Fibroblast of skin of abdomen (primary cell): ENCODE measurements at places on chromosomes 6 and 20.

DNA sequence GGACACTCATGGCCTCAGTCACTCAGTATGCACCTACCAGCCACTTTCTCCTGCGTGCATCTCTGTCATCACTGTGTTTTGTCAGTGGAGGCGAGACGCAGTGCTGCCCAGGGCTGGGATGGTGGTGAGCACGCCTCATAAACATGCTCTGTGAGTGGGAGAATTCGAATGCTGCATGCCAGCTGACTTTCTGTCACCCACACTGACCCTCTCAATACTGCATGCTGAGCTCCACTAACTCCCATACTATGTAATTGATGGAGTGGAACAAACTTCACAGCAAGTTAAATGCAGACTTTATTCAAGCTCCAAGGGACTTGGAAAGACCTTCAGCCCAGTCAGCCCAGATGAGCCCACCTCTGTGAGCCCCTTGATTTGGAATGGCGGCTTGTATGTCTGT is 22.7 kb upstream of the GGTLC1 start:
- no peak for DNase-seq

DNA sequence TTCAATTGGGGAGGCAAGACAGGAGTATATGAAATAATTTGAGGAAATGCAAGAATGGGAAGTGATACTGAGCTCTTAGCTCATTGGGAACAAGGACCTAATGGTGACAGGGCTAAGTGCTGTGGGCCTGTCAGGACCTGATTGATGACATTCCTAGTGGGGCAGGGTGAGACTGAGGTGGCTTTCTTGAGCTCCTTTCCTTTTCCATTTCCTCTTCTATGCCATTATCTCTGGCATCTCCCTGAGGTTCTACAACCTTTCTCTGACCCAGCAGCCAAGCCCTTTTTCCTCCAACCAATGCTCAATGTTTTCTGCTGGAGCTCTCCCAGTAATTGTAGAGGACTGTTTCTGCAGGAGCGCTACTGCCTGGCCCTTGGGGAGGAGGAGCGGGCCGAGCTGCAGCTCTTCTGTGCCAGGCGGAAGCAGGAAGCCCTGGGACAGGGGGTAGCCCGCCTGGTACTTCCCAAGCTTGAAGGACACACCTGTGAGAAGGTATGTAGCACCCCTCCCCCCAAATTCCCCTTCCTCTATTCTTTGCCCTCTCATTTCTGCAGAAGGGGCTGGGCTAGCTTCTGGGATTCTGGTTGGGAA is 2.8 kb upstream of the TOMM6 start:
- DNase-seq: no peak

GRCh38 chr6:116764961-116765841 is at the start of gene FAM162B:
Gene FAM162B, minus strand, starts transcription at chr6:116765719. Its CDS starts 143 bp downstream, at chr6:116765576.
- DNase-seq: peak; percentile 11

DNA sequence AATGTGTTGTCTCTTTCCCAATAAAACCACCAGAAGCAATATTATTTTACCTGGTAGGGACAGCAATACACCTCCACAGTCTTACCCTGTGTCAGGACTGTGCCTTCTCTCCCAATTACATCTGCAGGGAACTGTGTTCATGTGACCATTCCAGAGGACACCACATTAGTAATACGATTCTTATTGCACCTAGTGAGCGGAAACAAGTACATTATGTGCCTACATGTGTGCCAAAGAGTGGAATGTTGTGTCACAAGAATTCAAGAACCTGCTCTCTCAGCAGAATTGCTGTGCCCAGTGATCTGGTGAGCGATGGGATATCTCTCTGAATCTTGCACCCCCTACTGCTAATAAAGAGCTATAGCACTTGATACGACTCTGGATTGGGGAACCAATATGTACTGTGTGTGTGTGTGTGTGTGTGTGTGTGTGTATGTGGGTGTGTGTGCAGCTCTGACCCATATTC is 57.4 kb upstream of the FOXC1 start:
- DNase-seq: peak; percentile 20

DNA sequence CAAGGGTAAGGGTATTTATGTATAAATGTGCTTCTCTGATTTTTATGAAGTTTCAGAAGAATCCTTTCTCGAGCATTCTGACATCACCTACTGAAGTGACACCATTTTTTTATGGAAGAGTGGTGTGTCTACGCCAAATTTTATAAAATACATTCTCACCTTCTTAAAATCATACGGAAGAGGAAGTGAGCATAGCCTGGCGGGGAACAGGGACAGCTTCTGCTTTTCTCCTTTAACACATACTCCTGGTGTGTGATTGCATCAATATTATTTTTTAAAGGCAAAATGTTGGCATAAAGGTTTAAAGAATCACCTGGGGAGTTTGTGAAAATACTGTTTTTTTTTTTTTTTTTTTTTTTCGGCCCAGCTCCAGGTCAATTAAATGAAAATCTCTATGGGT is 733.6 kb upstream of the MAN1A1 start:
- DNase-seq: no peak

DNA sequence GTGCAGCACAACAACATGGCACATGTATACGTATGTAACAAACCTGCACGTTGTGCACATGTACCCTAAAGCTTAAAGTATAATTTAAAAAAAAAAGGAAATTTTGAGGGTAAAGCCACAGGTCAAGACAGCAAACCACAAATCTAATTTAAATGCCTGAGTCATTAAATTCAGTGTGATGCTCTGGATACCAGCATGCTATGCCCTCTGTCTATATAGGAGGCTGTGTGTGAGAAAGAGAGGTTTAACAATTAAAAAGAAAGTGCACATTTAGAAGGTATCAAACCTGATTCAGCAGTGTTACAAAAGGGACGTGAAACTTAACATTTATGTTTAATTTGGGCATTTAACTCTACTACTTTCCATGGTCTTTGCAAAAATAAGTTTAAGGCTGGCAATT is 276.3 kb downstream of the ADGRB3 start:
- DNase-seq: no peak

GRCh38 chr6:143248359-143248758 is 187.7 kb downstream of the AIG1 start:
- no peak for DNase-seq

DNA sequence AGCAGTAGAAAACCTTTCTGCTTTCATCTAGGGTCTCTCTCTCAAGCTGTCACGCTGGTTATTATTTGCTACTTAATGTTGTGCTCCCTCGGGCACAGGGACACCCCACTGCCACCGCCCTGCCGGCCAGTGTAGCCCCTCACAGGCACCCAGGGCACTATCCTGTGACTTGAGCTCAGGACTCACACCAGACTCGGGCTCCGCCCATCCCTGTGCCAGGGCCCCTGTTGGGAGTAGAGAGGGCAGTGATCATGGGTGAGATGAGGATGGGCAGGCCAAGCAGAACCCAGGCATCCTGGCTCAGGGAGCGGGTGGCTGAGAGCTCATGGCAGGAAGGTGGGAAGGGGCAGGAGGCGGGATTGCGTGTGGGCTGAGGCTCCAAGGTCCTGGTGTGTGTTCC is 371.9 kb downstream of the ZFAND3 start:
- DNase-seq: no peak

GRCh38 chr20:24995741-24996448 is 3.3 kb upstream of the APMAP start:
- DNase-seq: no peak

GRCh38 chr20:45857882-45858216 is 435 bp downstream of the ZSWIM3 start:
- no peak for DNase-seq

DNA sequence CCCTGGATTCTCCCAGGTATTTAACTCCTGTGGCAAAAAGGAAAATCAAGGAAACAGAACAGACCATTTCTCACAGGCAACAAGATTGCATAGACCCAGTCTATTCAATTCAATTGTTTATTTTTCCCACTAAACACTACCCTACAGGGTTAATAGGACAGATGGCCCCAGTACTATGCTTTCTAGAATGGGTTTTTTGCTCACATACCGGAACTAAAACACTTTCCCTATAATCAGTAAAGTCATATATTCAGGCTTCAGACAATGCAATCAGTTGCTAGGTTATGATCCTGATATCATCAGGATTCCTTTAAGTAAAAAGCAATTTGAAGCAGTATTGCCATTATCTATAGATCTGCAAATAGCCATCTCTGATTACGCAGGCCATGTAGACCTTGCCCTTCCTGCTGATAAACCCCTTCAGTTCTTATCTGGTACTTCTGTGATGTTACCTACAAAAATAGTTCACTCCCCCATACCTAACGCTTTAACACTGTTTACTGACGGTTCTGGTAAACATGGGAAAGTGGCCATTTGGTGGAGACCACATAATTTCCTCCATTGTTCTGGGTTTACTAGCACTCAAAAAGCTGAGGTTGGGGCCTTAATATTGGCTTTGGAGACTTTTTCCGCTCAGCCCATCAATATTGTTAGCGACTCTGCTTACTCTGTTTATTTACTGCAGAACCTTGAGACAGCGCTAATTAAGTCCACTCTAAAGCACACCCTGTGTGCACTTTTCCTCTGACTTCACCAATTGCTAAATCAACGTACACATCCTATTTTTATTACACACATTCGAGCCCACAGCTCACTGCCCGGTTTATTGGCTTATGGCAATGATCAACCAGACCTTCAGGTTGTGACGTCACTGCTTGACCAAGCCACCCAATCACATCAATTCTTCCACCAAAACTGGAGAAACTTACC is 666.0 kb downstream of the PHF3 start:
- no peak for DNase-seq

DNA sequence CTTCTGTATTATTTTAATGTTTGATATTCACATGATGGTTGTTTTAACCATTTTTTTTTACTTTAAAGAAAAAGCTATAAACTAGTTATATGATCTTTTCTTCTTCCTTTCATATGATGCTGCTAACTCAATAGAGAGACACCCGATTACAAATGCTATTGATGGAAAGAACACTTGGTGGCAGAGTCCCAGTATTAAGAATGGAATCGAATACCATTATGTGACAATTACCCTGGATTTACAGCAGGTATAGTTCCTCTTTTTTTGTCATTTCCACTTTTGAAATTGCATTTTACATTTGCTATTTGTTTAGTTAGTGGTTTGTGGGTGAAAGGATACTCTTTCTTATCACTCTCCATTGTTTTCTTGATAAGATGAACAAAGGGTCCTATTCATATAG is 176.7 kb downstream of the LAMA2 start:
- DNase-seq: no peak

DNA sequence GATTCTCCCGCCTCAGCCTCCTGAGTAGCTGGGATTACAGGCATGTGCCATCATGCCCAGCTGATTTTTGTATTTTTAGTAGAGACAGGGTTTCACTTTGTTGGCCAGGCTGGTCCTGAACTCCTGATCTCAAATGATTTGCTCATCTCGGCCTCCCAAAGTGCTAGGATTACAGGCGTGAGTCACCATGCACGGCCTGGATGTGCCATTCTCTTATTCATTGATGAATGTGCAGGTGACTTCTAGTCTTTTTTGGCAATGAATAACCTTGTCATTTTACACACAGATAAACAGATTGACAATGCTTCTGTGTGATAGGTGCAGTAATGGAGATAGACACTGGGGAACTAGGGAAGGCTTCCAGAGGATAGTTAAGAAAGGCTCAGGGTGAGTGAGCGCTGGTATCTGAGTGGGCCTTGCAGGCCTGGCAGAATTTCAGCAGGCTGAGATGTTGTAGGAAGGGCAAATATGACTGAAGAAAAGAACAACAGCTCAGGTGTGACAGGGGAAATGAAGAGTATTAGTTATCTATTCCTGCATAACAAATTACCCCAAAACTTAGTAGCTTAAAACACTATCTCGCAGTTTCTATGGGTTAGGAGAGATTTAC is 23.3 kb downstream of the PPARD start:
- no peak for DNase-seq

- peak; percentile 85 for DNase-seq
These were observed 33.3 kb upstream of the SLC22A16 start for GRCh38 chr6:110509617-110510241.

- DNase-seq: no peak
These were observed 751.4 kb upstream of the DEFB115 start for GRCh38 chr20:30506100-30506499.

- no peak for DNase-seq
These were observed 22.9 kb downstream of the PPP1R3G start for GRCh38 chr6:5108068-5108467.

- DNase-seq: no peak
These were observed 2.1 kb downstream of the TAAR5 start for GRCh38 chr6:132587424-132587823.

DNA sequence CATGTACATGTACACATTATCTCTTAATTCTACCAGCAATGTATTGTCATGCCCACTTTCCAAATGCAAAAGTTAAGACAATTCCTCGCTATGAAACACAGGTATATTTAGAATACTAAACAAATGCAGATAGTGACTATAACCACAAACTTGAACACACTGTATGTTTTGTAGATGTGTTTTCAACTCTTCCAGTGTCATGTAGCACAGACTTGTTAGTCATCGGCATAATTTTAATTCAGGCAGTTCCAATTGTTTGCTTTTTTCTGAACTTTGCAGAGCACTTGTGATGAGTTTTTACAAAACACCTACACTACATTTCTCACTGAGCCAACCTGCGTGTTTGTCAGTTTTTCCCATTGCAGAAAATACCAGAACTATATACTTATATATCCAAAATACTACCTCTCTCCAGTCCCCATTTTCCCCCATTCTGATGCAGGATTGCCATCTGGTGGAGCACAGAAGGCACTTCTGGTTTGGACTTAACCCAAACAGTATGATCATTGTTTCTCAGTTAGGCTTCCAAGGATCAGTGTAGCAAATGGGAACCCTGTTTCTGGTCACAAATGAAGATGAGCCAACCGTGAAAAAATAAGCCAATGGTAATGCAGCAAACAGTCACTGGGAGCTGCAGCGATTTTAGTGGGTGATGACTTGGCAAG is 143.4 kb downstream of the ADGRB3 start:
- peak; percentile 75 for DNase-seq

GRCh38 chr20:58171796-58172425 is 56.5 kb downstream of the ANKRD60 start:
- DNase-seq: no peak
